ENCODE measurements at places on chromosomes 13 and 19. TPM values are rescaled to one million over a fixed set of nuclear protein-coding genes. Genes with fewer than 3 reads are reported as not detected.

GRCh38 chr19:48632692-48633147 lies 4.5 kb downstream of the DBP start:
- DNase-seq: no peak

The ZNF418 gene
- polyA plus RNA-seq: 4.5 TPM

The CASP14 gene
- polyA plus RNA-seq: not detected

DNA sequence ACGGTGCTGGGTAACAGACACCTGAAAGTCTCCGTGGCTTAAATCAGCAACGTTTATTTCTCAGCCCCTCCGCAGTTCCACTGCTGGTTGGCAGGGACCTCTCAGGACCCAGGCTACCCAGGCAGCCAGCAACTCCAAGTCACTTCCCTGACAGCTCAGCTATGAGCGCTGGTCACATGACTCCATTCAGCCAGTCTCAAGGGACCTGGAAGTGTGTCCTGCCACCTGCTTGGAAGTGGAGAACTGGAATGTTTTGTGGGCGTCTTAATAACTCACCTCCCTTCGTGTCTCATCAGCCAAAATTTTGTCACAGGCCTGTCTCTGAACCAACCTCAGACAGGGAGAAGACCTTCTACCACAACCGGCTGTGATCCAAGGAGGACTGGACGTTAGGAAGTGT lies 72.8 kb downstream of the DPF1 start:
- DNase-seq: no peak

GRCh38 chr13:23656637-23657371 lies 86.6 kb downstream of the TNFRSF19 start:
- DNase-seq: no peak

DNA sequence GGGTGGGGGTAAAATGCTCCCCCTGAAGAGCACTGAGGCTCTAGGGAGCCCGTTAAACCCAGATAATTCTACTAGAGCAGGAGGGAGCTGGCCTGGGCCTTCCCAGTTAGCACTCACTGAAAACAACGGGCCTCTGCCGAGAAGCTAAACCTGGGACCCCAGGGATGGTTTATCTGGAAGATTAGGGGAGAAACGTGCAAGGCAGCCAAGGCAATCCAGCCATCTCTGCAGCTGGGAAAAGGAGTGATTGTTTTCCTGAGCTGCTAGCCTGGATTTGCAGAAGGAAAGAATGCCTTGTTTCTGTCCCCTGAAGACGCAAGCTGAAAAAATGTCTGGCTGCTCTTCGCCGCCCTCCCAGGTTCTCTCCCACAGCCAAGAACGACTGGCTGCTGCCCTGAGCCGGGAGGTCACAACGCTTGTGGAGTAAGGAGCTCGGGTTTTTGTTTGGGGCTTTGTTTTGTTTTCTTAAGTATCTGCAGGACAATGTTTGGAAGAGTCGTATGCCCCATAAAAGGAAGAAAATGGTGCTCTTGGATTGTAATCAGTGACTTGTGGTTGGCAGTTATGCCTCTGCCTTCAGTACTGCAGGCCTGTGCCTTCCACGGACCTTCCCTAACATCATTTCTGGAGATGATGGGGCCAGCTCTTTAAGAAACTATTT lies 31.5 kb downstream of the COL4A2 start:
- DNase-seq: no peak
